ENCODE measurements at places on chromosomes 3 and 15.
A peak's percentile ranks its signal among the peaks of the same experiment; 100 is the strongest.

DNA sequence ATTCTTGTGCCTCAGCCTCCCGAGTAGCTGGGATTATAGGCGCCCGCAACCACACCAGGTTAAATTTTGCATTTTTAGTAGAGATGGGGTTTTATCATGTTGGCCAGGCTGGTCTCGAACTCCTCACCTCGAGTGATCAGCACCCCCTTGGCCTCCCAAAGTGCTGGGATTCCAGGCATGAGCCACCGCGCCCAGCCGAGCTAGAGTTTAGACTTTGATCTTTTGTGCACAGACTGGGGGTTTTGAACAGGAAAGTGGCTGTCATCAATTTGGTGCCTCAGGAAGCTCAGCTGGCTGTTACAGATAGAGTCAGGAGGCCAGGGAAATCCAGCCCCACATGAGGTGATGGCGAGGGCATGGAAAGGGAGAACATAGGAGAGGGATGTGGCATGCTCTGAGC, 19.3 kb upstream of the IREB2 start:
- DNase-seq: no peak

- DNase-seq: no peak
Observed at GRCh38 chr15:43930556-43930955, 103.8 kb downstream of the WDR76 start.

GRCh38 chr3:93988283-93988682, 8.3 kb downstream of the ARL13B start:
- no peak for DNase-seq

GRCh38 chr3:193560091-193560490, 5.4 kb upstream of the ATP13A4 start:
- no peak for DNase-seq

GRCh38 chr3:125148836-125149235, 63.7 kb downstream of the SLC12A8 start:
- no peak for DNase-seq

DNA sequence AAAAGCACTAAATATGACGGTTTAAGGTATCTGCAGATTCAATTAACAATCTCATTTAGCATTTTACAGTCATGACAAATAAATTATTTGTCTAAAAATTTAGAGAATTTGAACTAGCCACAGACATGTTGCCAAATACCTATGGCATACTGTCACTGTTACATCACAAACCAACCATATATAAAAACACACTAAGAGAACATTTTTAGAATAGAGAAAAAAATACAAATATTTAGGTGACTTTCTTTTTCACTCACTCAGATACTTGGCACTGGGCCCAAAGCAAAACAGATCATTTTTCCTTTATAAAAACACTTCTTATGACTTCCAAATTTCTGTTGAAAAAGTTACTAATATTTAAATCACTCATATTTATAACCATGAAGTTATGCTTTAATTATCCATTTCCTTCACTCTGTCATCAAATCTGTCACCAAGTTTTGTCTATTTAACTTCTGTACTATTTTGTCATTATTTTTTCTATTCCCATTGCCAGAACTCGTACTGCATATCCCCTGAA, 644.7 kb downstream of the OTOL1 start:
- no peak for DNase-seq

DNA sequence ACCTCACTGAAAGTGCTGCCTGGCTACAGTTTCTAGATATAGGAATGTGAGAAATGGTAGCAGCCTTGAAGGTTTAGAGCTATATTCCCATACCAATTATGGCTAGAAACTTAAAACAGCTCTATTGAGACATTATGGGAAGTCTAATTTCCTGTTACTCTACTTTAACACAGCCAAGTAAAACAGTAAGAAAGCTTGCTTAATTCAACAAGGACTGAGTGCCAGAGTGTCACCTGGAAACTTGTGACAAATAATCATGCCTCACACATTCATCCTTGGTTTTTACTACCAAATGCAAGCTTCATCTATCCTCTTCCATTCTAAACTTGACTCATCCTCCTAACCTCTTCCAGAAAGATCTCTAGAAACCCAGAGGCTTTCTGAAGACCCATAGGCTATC, 41.7 kb downstream of the UBE3A start:
- no peak for DNase-seq

DNA sequence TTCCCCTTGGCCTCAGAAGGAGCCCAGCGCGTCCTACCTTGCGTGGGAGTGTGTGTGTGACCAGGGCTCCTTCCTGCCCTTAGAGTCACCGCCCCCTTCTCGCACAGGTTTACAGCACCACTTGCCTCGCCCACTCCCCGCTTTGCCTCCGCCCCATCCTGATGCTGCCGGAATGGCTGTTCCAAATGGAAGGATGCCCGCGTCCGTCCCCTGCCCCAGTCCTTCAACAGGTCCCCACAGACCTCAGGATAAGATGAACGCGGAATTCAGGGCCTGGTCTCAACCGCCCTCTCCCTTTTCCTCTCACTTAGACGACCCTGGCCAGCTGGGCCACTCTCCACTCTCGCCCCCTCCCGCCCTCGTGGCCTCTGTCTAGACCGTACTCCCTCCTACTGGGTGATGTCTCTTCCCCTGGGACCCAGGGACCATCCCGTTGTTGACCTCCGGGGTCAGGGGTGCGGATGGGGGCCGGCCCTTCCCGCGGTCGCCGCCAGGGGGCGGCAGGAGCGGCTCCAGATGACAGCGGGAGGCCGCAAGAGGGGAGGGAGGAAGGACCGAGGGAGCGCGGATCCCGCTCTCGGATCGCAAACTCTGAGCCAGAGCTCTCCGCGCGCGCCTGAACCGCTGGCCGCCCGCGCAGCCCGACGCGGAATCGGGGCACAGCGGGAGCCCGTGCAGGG, at the start of gene THSD4:
TSS of gene THSD4 (plus strand) at position 585 of the 680 bp plus-strand sequence.
- DNase-seq: peak; percentile 27

DNA sequence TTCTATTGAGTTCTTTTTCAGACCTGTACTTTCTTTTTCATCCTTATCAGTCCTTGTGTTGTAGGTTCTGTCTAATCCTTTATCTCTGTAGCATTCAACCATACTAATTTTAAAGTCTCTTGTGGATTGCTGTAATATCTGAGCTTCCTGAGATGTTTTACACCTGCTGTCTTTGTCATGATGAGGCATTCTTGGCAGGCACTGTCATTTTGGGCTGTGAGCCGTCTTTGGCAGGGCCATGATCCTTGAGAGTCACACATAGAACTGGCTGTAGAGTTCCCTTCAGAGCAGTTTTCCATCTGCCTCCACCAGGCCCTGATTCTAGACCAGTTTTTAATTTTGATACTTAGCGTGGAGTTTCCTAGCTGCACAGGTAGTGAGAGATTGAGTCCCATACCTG, 6.7 kb downstream of the EFCC1 start:
- no peak for DNase-seq

DNA sequence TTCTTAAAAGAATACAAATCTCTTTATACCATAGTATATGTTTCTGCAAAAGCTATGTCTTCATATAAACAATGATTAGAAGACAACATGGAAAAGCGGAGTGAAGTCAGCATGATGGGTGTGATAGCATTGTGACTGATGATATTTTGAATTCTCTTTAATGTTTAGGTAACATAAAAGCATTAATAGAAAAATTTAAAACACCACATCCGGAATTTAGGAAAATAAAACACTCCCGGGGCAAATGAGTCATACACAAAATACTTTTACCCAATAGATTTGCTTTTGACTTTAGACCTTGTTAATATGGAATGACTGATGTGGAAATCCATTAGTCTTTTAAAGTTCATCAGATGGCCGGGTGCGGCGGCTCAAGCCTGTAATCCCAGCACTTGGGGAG, 134.7 kb downstream of the P3H2 start:
- no peak for DNase-seq

DNA sequence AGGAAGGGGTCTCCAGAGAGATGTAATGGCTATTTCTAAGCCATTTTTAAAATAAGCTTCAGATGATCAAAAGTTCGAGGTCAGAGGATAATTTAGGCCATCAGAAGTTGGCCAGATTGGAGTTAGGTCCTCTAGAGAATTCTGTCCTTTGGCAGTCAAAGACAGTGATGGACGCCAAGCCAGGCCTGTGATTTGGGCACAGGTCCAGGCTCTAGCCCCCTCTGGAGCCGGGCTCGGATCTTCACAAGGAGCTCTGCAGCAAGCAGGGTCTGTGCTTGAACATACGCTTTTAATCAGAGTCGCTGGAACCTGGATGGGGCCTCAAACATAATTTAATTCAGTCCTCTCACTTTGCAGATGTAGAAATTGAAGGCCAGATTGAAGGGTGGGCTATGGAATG, 151.4 kb upstream of the BCL6 start:
- no peak for DNase-seq
